Suprapubic skin (tissue), 4 donors: ENCODE measurements at places on chromosomes 1 and 21. TPM values are rescaled to one million over a fixed set of nuclear protein-coding genes. Genes with fewer than 3 reads are reported as not detected.

The POU3F1 gene
- total RNA-seq, result 10.8 TPM

DNA sequence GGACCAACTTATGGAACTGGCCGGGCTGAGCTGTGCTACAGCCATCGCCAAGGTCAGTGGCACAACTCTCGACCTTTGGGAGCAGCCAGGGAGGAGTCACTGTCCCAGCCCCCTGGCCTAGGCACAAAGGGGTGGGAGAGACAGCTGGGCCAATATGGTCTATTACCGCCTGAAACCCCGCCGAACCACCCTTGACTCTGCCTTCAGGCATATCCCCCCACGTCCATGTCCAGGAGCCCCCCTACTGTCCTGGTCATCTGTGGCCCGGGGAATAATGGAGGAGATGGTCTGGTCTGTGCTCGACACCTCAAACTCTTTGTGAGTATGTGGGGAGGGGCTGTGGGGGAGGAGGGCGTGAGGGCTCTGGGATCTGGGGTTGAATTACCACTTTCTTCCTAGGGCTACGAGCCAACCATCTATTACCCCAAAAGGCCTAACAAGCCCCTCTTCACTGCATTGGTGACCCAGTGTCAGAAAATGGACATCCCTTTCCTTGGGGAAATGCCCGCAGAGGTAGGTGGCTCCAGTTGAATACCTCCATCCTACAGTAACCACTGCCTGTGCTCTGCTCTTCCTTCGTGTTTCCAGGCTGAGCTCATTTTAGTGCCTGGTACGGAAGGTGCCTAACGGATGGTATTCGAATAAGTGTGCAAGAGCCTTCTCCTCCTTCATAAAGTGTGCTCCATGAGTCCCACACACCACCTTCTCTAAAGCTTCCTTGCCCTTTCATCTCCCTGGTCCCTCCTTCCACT, 758 bp downstream of the NAXE start:
- DNase-seq, result no peak

GRCh38 chr1:80444171-80444570, 1356.6 kb upstream of the ADGRL2 start:
- no peak for DNase-seq

- no peak for DNase-seq
These were observed 26.6 kb downstream of the S100A10 start for GRCh38 chr1:151967091-151967490.

- no peak for DNase-seq
These were observed 82.5 kb upstream of the DPH5 start for GRCh38 chr1:101108111-101108500.

The BLACAT1 gene
- not detected for total RNA-seq

The ATAD3C gene
- total RNA-seq, result 2.0 TPM

DNA sequence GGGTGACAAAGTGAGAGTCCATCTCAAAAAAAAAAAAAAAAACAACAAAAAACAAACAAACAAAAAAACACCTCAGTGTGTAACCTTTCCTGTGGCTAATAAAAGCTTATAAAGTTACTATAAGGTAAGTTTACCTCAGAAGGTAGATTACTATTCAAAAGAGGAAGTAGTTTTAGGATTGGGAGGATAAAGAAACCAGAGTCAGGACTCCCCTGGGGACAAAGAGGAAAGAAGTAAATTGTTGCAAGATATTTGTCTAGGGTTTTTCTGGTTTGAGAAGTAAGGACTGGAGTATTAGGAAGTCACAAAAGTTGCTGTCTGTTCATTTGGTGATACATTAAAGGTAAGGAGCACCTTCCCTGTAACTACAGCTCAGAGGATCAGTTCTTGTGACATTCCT, 23.8 kb upstream of the CENPF start:
- DNase-seq, result no peak

- no peak for DNase-seq
These were observed 90.0 kb downstream of the ARHGEF10L start for GRCh38 chr1:17629460-17629859.

DNA sequence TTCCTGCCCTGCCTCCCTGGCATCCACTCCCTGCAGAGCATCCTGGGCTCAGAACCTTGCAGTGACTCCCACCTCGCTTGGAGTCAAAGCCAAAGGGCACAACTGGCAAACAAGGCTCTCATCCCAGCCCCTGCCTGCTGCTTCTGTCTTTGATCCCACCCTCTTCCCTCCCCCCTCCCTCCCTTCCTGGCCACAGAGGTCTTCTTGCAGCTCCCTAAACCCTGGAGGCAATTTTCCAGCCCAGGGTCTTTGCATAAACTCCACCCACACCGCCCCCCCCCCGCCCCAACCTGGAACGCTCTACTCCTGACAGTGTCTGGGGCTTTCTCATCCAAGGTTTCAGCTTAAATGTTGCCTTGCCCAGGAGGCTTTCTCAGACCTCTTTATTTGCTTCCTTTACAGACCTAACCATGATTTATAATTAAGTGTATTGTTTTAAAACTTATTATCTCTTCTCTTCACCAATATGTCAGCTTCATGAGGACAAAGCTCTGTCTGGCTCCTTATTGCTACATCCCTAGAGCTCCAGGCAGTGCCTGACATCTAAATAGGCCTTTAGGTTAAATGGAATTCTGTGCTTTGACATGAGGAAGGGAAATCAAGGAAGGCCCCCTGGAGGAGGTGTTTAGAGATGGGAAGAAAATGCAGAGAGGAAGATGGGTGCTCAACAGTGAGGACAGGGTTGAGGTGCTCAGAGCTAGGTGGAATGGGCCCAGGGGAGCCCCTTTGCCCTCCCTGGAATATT, 37.7 kb upstream of the PADI1 start:
- no peak for DNase-seq

- DNase-seq, result no peak
These were observed 82.0 kb upstream of the MROH9 start for GRCh38 chr1:170853302-170853701.

GRCh38 chr1:218346391-218347204, 1.5 kb downstream of the TGFB2 start:
- DNase-seq, result peak; percentile 80

The CNR2 gene
- total RNA-seq, result not detected

The DMAP1 gene
- 102 TPM for total RNA-seq

- no peak for DNase-seq
These were observed 75.9 kb upstream of the B3GALT5 start for GRCh38 chr21:39536835-39537234.

GRCh38 chr1:31683997-31684396, 19.8 kb downstream of the COL16A1 start:
- DNase-seq, result no peak

GRCh38 chr1:53288790-53289429, 39.0 kb downstream of the LRP8 start:
- no peak for DNase-seq

DNA sequence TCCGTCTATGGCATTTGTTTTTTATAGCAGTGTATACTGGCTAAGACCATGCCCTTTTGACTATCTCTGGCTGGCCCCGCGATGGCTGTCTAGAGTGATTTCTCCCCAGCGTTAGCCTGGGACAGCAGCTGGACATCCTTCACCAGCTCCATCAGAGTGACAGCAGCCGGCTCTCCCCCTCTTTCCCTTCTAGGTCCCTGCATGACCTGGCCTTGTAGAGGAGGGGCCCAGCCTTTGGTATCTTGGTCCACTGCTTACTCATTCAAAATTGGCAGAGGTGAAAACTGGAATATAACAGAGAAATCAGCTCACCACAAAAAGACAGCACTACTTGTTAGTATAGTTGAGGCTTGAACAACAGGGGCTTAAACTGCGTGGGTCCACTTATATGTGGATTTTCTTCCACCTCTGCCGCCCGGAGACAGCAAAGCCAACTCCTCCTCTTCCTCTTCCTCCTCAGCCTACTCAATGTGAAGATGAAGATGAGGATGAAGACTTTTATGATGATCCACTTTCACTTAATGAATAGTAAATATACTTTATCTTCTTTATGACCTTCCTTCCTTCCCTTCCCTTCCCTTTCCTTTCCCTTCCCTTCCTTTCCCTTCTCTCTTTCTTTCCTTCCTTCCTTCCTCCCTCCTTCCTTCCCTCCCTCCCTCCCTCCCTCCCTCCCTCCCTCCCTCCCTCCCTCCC, 29.4 kb upstream of the B3GALNT2 start:
- no peak for DNase-seq

The OR2L13 gene
- not detected for total RNA-seq

The TTLL7 gene
- total RNA-seq, result 2.9 TPM

The SPATA21 gene
- not detected for total RNA-seq

DNA sequence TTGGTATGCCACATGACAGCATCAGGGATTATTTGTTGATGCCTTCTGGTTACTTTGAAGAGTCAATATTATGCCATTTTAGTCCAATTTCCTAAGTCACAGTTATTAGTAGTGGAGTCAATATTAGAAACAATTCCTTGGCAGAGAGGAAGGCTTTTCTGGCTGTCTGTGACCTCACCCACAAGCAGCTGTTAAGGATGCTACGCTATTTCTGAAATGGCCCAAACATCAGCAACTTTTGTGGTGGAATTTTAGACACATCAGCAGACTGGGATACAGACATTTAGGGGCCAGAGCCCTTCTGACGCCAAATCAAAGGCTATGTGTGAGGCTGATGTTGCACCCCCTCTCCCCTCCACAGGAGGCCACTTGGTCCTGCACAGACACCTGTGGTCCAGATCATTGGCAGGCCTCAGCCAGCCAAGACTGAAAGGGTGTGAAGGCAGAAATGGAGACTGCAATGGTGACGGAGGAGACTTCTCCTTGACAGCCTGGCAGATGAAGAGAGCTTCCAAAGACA, 9.2 kb upstream of the RXRG start:
- DNase-seq, result no peak

- DNase-seq, result no peak
These were observed 8.0 kb upstream of the MACF1 start for GRCh38 chr1:39196244-39197215.

GRCh38 chr1:58702261-58703141, 2.6 kb upstream of the MYSM1 start:
- no peak for DNase-seq

GRCh38 chr1:246274186-246274585, 232.9 kb downstream of the SMYD3 start:
- DNase-seq, result no peak

The MYCL gene
- 62.7 TPM for total RNA-seq

The RGS18 gene
- 0.30 TPM for total RNA-seq

DNA sequence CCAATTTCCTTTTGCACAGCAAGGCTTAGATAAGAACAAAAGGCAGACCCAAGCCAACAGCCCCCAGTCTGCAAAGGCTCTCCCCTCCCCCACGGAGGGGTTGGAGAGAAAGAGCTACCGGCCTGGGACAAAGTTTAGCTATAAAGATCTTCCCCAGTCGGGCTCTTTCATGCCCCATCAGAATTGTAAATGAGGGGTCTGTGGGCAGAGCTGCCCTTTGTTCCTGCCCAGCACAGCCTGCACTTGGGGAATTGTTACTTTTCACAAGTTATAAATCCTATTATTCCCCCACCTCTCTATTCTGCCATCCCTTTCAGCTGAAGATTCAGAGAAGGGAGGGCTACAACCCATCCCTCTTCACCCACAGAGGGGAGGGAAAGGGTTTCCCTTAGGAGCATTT, 3.5 kb downstream of the MYCL start:
- DNase-seq, result no peak

The SYDE2 gene
- 11.9 TPM for total RNA-seq

The RIIAD1 gene
- not detected for total RNA-seq

DNA sequence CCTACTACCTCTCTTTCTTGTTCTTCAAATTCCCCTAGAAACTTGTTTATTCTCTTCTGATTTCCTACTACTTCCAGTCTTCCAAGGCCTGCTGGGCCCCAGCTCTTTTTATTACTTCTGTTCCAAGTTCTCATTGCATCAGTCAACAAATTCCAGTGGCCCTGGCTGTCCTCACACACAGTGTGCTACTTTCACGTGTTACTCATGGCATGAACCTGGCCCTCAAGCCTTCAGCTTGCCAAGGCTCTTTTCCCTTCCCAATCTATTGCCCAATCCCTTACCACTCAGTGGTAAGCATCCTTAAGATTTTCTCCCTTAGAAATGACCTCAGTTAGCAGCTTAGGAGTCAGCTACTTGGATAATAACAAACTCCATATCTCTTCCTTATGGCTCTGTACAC, 613.5 kb downstream of the LMO4 start:
- DNase-seq, result no peak

DNA sequence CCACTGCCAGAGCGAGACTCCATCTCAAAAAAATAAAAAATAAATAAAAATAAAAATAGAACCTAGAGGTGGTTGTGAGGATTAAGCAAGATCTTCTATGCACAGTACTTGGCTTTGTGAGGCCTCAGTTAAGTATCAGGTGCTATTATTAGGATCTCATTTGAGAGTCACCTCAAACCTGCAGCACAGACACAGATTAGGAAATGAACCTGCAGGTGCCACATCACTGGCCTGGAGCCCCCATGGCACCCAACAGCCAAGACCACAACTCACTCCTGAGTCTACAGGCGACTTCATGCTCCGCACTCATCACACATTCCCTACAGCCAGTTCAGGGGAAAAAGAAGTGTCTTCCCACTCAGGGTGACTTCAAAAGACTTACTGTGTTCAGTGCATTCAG, 176.8 kb downstream of the SLC45A1 start:
- DNase-seq, result no peak

GRCh38 chr1:174040387-174040786, 18.2 kb upstream of the RC3H1 start:
- no peak for DNase-seq

GRCh38 chr1:225980005-225980836, 18.9 kb downstream of the SDE2 start:
- DNase-seq, result no peak

The AK4 gene
- 62.5 TPM for total RNA-seq

The JUN gene
- 152 TPM for total RNA-seq

DNA sequence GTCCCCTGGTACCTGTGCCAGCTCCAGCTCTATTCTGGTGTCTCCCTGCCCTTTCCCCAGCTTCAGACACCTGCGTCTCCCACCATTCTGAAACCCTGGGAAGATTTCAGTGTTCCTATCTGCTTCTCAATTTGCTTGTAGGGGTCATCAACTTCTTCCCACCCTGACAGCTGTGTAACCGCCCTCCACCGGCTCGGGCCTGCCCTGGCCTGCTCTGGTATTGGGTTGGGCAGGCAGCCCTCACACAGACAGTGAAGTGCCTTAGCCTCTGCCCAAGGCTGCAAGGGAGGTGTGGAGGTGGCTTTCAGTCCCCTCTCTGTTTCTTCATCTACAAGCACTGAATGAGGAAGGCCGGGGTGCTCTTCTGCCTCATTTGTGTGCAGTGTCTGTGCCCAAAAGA, 97.2 kb downstream of the LAMC2 start:
- no peak for DNase-seq

GRCh38 chr1:76291737-76292136, 217.2 kb downstream of the ST6GALNAC3 start:
- DNase-seq, result no peak

- peak; percentile 62 for DNase-seq
These were observed at the start of gene IFNLR1 for GRCh38 chr1:24186993-24187790. TSS of gene IFNLR1 (minus strand) at chr1:24187289. CDS start at chr1:24187248, 41 bp downstream.

The FAM131C gene
- not detected for total RNA-seq

The ANXA9 gene
- total RNA-seq, result 17.6 TPM

GRCh38 chr21:18522181-18522972, 118.8 kb upstream of the TMPRSS15 start:
- DNase-seq, result no peak

- DNase-seq, result no peak
These were observed 2.5 kb upstream of the HLX start for GRCh38 chr1:220876511-220877376.
